ENCODE measurements at places on chromosomes 4 and X.

DNA sequence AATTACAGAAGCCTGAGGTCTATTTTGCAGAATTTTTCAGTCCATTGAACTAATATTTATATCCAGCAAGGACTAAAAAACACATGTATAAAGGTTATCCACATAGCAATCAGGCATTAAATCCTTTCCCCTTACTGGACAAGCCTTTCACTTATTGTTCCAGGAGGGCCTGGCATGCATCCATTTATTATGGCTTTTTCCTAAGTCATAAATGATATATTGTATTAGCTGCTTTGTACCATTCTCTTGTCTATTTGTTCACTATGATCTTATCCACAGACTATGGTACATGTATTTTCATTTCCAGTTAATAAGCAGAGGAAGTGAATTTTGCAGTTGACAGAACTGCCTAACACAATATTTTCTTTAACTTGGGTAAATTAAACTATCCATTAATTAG lies 105.4 kb upstream of the ANK2 start:
- DNase-seq = no peak

DNA sequence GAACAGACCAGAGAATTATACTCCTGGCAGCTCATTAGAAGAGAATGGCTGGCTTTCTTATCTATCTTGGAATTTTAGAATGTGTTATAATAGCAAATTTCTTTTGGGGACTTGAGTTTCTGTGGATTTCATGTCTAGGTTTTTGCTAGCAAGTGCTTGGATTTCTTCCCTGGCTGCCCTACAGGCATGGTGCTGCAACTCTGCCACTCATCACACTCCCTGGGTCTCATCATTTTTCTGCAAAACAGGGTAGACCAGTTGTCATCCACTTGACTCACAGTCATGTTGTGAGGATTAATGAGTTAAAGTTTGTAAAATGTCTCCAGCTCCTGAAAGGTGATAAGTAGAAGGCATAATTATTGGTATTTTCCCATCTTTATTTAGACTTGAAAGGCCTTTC lies 60.7 kb upstream of the LCORL start:
- no peak for DNase-seq

- no peak for DNase-seq
Measured at GRCh38 chr4:37324546-37324945, 80.0 kb downstream of the NWD2 start.

GRCh38 chr4:147299205-147299604 lies 181.7 kb upstream of the EDNRA start:
- DNase-seq = no peak

- no peak for DNase-seq
Measured at GRCh38 chrX:10926891-10927290, 184.2 kb upstream of the HCCS start.

DNA sequence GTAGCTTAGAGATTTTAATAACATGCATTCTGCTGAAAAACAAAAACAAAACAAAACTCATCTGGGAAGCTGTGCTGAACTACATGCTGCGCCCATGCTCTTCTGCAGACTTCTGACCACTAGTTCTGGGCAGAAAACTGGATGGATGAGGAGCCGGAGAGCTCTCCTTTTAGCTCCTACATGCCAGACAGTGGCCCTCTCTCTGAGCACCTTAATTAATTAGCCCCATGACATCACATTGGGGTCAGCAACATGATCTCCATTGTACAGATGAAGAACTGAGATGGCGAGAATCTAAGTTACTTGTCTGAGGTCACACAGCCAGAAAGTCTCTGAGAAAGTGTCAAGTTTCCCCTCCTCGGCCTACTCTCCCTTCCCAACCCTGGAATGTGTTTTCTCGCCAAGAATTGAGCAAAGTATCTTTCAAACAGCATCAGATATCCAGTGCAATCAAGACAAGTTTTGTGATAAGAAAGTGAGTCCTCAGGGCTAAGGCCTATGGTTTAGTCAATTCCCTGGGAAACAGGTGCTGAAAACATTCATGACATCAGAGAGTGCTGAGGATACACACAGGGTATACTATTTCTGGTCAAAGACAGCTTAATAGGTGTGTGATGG lies 21.6 kb downstream of the SCD5 start:
- DNase-seq = no peak

DNA sequence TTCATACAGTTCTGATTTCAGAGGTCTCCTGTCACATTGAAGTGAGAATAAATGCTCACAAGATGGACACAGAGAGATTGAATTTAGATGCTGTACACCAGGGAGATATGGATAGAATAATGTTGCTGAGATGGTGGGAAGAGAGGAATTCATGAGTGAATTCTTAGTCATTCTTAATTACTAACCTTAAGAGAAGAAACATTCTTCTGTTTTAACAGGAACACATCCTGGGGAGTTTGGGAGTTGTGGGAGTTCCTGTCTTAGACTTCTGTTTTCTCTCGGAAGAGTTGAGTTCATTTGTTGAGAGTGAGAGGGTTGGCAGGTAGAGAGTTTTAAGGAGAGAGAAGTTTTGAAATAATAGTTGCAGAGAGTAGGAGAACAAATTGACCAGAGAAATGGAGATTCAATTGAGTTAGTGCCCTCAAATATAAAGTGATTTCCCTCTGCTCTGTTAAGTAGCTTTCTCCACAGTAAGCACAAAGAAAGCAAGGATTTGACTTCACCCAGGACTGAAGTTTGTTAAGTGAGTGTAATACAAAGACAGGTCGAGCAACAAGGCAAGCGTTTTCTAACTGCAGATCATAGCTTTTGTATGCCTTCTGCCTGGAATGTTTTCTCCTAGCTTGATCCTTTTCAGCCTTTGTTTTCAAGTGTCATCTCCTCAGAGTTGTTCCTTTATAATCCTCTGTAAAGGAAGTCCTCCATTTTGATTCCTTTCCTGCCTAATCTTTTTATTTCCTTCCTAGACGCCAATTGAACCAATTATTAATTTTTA lies 205.9 kb downstream of the RAPGEF2 start:
- no peak for DNase-seq

DNA sequence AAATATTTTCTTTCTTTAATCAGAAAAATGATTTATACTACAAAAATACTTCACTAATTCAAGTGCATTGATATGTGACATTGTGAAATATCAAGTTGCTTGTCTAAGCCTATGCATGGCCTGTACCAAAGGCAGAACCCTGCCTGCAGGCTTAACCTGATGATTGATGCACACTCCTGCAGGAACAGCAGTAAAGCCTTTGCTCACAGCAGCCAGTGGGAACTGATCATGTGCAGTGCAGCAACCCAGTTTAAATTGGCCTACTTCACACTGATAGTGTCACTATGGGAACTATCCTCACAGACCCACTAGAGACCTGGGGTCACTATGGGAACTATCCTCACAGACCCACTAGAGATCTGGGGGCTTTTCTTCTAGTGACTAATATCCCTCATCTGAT lies 603.8 kb downstream of the RAPGEF2 start:
- no peak for DNase-seq

- DNase-seq = no peak
Measured at GRCh38 chrX:49992853-49993252, 70.5 kb downstream of the CLCN5 start.

DNA sequence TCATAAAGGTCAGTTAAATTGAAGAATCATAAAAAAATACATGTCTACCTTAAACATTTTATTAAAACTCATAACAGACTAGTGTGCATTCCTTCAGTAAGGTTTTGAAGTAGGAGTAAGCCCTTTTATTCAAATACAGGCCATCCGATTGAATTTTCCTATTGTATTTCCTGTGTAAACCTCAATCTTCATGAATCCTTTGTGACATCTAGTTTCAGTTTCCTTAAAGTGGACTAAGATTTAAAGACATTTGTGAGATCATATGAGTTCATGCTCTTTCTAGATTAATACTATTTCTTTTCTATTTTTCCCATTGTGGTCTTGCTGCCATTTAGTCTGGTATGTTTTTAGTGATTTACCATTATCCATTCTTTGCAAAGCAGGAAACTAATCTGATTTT lies 644.7 kb upstream of the BOD1L1 start:
- DNase-seq = no peak

- DNase-seq = no peak
Measured at GRCh38 chrX:121655276-121655675, 607.9 kb downstream of the GLUD2 start.

- peak; percentile 79 for DNase-seq
Measured at GRCh38 chrX:103214870-103215424, at the start of gene BEX4. Gene BEX4 (plus strand): TSS chrX:103215108. CDS start chrX:103216154, 1,046 bp downstream.

GRCh38 chr4:60657041-60657440 lies 543.1 kb upstream of the ADGRL3 start:
- DNase-seq = no peak

DNA sequence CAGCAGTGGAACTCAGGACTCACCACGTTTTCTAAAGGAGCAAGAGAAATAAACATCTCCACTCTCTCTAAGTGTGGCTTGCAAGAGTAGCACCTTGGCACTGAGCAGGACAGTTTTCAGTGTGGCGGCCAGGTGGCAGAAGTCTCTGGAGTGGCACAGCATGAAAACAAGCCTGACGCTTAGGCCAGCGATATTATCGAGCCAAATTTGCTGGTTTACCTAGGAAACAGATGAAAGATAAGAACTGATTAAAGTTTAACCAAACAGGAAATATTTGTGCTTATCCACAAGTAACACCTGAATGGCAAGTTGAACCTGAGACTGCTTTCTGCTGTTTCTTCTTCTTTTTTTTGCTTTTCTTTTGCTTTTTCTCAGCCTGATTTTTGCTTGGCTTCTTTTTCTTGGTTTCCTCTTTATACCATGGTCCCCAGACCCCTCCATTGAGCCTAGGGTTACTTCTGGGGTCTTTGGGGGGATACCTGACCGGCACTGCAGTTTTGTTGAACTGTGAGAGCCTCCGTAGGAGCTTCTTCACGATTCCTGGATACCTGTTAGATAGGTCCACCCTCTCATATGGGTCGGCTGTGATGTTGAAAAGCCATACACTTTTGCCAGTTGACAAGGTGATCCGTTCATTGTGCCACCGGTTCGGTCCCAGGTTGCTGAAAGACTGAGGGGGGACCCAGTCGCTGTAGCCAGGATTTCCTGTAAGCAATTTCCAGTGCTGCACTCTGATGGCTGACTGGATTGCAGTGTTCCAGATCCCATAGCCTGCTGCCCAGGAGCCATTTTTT lies 77.3 kb downstream of the ARSJ start:
- DNase-seq = no peak

GRCh38 chr4:142016031-142016430 lies 379.6 kb downstream of the IL15 start:
- no peak for DNase-seq

DNA sequence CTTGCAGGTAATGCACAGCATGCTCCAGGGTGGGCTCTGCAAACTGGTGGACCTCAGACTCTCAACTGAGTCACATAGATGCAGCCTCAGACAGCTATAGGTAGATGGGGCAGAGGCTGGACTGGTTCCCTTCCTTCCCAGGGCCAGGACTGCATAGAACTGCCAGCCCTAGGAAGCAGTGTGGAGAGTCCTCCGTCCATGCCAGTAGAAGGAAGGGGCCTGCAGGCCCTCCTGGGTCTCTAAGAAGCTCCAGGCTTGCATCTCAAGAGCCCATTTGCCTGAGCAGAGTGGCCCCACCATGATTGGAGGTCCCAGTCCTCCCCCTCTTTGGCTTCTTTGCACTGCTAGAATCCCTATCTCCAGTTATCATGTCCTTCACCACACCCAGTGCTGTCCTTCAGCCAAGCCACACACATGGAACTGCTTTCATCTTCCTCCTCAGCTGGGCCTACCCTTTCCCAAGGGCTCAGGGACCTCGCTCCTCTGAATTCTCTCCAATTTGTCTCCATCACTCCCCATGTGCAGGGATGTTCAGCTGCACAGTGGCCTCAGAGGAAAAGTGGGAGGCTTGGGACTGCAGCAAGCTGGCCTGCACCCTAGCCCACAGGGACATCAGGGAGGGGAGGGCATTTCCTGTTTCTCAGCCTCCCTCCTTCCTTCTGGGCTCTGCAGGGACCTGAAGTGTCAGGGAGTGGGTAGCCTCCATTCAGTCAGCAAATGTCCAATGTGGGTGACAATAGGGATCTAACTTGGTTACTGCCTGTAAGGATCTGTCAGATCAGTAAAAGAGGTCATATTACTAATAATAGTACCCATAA lies 146.0 kb downstream of the PJA1 start:
- DNase-seq = no peak

- DNase-seq = no peak
Measured at GRCh38 chr4:166092797-166093290, 219.8 kb downstream of the TLL1 start.

- peak; percentile 70 for DNase-seq
Measured at GRCh38 chrX:103254171-103254824, 657 bp downstream of the TCEAL8 start.

GRCh38 chr4:14659286-14659685 lies 343.0 kb upstream of the CPEB2 start:
- no peak for DNase-seq

DNA sequence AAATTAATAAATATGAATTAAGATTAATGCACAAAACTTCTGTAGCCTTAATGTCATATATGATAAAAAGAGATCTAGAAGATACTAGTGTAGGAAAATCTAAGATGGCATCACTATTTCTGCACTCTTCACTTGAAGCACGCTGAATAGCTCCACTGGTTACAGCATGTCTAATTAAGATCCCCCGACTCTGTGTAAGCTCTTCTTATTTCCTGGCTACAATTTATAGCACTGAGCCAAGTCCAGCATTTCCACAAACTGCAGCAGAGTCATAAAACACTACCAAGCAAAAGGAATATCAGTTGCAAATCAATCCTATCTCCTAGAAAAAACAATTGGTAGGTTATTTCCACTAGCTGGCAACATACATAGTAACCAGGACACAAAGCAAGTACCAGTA lies 1.3 kb upstream of the CCNA2 start:
- DNase-seq = no peak

- DNase-seq = peak; percentile 92
Measured at GRCh38 chr4:1746265-1746691, 25.0 kb downstream of the TACC3 start.

DNA sequence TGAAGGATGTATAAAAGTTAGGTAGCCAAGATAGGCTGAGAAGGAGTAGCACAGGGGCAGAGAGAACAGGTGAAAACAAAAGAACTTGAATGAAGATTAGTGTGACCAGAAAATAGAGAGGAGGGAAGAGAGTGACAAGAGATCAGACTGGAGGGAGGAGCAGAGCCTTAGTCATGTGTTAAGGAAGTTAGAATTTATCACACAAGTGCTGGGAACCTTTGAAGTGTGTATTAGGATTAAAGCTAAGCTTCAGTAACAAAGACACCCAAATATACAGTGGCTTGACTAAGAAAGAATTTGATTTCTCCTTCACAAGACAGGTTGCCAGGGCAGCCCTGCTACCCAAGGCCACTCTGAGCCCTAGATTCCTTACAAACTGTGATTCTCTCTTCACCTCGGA lies 10.7 kb upstream of the CCDC149 start:
- no peak for DNase-seq

GRCh38 chrX:12308420-12308819 lies 170.1 kb downstream of the FRMPD4 start:
- DNase-seq = no peak

GRCh38 chr4:121448231-121448630 lies 67.4 kb upstream of the QRFPR start:
- no peak for DNase-seq

- DNase-seq = no peak
Measured at GRCh38 chr4:140135529-140136088, 18.4 kb downstream of the MAML3 start.
